ENCODE measurements at places on chromosomes 3 and 15.

GRCh38 chr3:24683633-24684384 lies 189.2 kb upstream of the THRB start:
- peak; percentile 21 for DNase-seq

- DNase-seq, result no peak
Observed at GRCh38 chr3:31815006-31815405, 166.1 kb downstream of the OSBPL10 start.

GRCh38 chr3:124783696-124784095 lies 53.4 kb downstream of the UMPS start:
- no peak for DNase-seq

DNA sequence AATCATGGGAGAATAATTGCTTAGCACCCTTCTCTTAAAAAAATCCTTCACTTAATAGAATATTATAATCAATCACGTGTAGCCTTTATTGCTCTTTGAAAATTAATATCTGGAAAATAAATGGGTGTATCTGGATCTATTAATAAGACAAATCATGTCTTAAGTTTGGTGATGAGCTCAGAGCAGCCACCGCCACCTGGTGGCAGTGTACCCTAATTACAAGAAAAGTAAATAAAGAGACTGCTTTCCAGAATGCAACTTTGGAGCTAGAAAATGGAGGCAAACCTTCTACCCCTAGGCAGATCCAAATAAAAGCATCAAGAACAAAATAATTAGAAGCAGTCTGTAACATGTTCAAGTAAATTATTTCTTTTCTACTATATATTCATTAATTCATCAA lies 43.5 kb downstream of the EPHB1 start:
- DNase-seq, result no peak

- DNase-seq, result no peak
Observed at GRCh38 chr3:56361731-56362130, 106.5 kb downstream of the ERC2 start.

DNA sequence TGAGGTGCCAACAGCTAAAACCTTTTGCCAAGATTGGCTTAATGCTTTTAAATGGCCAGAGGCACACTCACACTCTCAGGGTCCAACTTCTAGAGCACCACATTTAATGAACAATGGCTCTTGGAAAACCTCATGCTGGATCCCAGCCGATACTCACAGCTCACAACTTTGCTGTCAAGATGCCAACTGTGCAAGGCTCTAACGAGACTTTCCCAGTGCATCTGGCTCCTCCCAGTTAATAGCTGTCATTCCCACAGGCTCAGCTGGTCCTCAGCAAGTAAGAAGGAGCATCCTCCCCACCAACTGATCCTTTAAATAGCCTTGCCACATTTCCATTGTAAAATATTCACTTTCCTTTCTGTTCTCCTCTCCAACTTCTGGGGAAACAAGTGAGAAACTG lies 20.3 kb upstream of the FRMD4B start:
- DNase-seq, result no peak

DNA sequence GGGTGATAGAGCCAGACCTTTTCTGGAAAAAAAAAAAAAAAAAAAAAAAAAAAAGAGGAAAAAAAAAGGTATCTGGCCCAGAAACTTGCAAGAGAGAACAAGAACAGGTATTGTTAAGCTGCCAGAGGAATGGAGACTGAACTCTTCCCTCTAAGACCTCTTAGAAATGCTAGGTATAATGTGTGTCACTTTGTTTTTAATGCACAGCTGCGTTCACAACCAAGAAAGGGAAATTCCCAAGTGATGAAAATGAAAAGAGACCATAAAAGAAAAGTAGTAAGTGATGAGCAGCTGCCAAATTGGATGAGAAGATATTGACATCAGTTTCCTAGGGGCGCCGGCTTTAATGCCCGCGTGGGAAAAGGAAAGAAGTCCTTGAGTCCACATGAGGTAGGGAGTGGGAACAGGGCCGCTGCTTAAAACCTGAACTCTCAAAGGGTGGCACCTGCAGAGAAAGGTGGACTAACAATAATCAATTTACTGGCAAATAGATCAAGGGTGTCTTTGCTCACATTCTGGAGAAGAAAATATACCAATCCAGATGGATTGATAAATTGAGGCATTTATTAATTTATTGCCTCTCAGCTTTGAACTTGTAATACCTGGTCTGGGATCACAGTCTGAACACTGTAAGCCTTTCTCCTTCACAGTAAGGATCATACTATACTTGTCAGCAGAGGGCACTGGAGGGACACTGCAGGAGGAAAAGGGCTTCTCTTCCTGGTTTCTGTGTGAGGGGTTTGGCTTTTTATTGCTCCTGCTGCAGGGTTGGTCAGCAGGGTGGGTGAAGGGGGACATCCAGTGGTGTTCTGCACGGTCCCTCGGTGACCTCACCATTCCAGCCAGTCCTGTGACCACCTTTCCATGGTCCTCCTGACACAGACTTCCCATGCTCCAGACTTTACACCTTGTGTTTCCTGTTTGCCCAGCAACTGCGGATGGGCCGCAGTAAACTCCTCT lies 131.6 kb downstream of the AQP9 start:
- peak; percentile 59 for DNase-seq

DNA sequence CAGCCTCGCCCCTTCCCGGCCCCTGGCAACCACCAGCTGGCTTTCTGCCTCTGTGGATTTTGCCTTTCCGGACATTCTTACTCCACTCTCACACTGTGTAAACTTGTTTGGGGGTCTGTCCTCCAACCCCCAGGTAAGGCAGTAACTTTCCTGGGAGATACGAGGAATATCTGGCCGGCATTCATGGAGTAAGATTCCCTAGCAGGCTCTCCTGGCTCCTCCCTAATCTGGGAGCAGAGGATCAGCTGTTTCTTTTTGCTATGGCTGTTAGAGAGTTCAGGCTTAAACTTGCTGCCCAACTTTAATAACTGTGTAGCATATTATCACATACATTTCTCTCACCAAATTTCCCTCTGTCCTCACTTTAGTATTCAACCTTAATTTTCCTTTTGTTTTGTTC lies 64.3 kb downstream of the IGF2BP2 start:
- no peak for DNase-seq

DNA sequence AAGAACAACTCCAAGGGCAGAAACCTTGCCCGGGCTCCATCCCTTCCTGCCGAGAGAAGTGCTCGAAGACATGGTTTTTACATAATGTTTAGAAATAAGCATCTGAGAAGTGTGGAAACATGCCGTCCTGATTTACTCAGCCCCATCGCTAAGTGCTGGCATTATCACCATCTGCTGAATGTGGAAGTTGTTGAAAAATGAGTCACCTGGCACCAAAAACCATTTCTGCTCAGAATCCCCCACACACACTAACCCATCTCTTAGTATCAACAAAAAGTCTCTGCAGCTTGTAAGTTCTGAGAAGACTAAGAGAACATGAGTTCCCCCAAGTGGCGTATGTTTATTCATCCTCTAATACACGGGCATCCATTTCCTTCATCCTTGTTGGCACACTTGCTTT lies 51.0 kb upstream of the ARL8B start:
- DNase-seq, result no peak

- no peak for DNase-seq
Observed at GRCh38 chr3:120057626-120058025, 36.6 kb downstream of the GSK3B start.

GRCh38 chr3:114707252-114707860 lies 413.5 kb downstream of the TIGIT start:
- DNase-seq, result no peak

GRCh38 chr15:73886717-73887345 lies 13.5 kb downstream of the TBC1D21 start:
- DNase-seq, result no peak

DNA sequence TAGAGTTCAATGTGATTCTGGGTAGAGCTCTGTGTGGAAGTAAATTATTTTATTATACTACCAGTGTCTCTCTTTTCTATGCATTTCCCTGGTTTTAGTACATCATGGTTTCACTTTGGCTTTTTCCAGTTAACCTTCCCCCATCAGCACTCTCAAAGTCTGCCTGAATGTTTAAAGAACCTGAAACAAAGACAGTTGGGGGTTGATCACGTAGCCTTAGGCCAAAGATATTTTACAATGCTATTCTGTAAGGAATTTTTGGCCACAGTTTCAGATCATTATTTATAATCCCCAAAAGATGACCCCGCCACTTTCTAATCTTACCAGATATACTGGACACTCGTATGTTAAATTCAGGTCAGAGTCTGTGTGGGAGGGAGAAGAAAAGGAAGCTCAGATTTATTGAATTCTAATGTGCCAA lies 156.3 kb upstream of the TMC3 start:
- no peak for DNase-seq

- DNase-seq, result no peak
Observed at GRCh38 chr15:29046281-29046810, 160.6 kb downstream of the APBA2 start.

- DNase-seq, result no peak
Observed at GRCh38 chr15:61047783-61048182, 181.3 kb downstream of the RORA start.

GRCh38 chr3:88584451-88584850 lies 434.7 kb downstream of the C3orf38 start:
- no peak for DNase-seq

DNA sequence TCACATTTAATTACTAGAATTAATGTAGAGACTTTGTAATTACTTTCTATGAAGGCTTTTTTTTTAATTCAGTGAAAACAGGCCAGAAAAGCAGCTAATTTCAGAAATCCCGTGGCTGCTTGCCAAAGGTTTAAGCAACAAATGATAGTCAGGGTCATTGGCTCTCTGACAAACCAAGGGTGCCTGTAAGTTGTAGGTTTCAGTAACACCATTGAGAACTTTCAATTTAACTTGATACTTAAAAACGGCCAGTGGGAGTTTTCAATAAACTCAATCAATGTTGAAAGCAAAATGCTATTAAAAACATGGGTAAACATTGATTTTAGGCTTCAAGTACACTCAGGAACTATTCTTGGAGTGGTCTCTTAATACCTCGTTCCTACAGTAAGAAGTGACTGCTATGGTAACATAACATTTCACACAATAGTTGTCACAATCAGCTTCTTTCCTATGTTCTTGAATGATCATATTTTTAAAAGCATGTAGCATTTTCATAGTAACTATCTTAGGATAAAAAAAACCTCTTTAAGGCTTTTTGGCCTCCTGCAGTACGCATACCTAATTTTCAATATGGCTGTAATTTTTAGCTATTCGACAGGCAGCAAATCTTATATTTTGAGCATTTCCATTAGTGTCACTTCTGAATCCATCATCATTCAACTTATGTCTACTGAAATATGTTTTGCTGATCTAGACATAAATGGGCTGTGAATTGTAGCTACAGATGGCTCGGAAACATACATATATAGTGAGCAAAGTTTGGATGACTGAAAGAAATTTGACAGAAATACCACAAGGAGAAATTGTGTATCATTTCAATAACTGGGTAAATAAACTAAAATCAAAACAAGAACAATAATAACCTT lies 592.1 kb upstream of the GBE1 start:
- DNase-seq, result peak; percentile 22

DNA sequence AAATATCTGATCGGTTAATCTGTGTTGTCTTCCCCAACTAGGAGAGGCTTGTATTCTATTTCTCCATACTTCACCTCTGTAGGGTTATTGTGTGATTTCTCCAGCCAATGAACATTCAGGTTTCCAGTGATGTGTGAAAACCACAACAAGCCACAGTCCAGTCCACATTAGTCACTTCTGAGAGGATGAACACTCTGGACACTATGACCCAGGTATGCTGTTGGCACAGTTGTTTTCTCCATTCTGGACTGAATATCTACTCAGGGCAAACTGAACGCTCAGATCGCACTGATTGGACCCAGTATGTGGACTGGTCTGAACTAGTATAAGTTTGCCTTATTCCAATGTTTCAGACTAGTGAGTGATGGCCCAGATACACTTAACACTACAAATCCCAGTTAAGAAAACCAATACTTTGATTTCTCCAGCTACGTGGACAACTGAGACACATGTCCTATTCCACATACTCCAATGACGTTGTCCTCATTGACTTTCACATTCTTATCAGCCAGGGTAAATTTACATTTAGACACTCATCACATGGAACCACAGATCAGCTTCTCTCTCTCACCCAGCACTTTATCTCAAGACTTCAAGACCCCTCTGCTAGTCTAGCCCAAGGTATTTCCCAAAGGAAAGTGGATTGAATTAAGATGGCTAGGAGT lies 587.4 kb upstream of the SGO1 start:
- no peak for DNase-seq

- DNase-seq, result no peak
Observed at GRCh38 chr3:169112153-169112892, 551.2 kb downstream of the MECOM start.

- DNase-seq, result no peak
Observed at GRCh38 chr3:33103480-33103879, 6.5 kb upstream of the GLB1 start.

DNA sequence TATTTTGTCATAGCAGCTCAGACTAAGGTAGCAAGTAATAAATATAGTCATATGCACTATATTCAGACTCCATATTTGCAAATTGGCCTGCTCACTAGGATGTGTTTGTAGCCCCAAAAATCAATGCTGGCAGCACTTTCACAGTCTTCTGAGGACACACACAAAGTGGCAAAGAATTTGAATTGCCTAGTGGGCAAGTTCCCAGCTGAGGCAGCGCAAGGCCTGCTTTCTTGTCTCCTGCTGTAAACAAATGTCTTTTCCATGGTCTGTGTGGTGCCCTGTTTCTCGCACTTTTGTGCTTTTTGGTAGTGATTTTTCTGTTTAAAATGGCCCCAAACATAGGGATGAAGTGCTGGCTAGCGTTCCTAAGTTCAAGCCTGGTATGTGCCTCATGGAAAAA lies 416.0 kb downstream of the OCA2 start:
- no peak for DNase-seq

- no peak for DNase-seq
Observed at GRCh38 chr15:58383876-58384275, 47.9 kb upstream of the LIPC start.

DNA sequence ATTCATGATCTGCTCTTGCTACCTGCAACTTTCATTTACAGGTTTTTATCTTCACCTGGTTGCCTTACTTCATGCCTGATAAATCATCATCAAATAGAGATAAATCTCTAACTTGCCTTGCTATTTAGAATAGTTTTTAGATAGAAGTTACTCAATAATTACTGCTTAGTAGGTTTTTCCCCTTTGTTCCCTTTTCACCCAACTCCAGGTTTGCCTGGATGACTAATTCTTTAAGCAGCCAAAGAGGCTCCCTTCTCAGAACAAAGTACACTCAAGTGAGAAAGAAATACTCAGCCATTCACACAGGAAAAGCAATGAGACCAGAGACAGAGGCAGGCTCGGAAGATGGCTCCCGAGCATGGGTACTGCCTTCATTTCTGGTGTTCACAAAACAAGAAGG lies 268.1 kb upstream of the CRBN start:
- DNase-seq, result no peak

GRCh38 chr15:63185206-63185605 lies 4.2 kb upstream of the RAB8B start:
- DNase-seq, result no peak

GRCh38 chr3:49035281-49035680 lies 6.1 kb upstream of the IMPDH2 start:
- no peak for DNase-seq

DNA sequence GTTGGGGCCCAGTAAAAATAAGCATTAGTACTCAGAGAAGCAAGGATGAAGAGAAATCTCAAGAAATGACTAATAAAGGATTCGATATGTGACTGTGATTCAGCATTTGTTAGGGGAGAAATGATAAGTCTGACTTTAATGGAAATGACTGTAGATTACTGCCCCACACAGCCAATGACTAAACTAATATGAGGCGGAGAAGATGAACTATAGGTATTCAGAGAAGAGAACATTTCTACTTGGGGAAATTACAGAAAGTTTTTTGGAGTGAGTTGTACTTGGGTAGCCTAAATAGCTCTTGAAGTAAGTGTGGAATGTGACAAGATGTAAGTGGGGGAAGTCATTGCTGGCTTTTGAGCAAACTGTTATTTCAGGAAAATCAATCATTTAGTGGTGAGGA lies 380.0 kb downstream of the PDCD6IP start:
- no peak for DNase-seq

GRCh38 chr3:26106228-26106627 lies 316.3 kb downstream of the OXSM start:
- DNase-seq, result no peak

Measured in NCI-H1092 treated with DMSO at 0.1 percent for 48 hours (cell line).